NCI-H1694 (cell line): ENCODE measurements at places on chromosomes 16 and 17.

DNA sequence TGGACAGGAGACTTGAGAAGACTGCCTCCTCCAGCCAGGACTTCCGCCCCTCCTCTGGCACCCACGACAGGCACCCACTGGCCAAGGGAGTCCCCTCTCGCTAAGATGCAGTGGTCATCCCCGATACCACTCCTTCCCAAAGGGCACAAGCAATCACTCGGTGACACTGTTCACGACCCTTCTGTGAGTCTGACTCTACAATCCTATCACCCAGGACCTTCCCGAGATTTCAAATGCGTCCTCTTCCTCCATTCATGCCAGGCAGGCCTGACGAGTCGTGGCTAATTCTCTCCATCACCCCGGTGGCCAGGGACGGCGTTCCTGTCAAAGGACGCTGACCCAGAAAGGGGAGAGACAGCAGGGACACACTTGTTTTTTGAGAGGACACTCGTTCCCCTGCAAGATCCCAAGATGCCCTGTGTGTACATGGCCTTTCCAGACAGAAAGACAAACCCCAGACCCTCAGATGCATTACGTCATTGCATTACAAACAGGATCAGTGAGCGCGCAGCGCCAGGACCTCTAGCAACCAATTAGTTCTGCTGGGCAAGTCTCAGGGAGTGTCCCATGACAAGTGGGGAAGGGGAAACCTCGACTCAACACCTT, 12.2 kb downstream of the FBXO31 start:
- DNase-seq = no peak

GRCh38 chr16:23690771-23691482, 12.2 kb downstream of the PLK1 start:
- no peak for DNase-seq

- no peak for DNase-seq
Observed at GRCh38 chr16:4870138-4870671, 22.9 kb downstream of the UBN1 start.

- no peak for DNase-seq
Observed at GRCh38 chr16:22732400-22732799, 81.6 kb upstream of the HS3ST2 start.

DNA sequence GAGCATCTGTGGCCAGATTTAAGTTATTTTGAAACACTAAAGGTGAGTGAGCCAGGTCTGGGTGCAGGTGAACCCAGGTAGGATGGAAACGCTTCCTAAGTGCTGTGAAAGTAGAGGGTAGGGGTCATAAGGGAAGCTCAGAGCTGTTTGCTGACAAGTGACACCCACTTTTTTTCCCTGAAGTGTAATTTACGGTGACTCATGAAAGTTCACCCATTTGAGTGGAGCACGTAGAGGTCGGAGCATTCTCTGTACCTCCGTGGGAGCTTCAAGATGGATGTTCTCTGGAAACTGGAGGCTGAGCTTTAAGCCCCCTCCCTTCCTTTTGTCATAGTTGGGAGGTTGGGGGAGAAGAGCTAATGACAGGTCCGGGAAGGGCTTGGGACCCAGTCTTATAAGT, 44.3 kb downstream of the MPRIP start:
- DNase-seq = no peak

GRCh38 chr16:59144841-59145240, 410.7 kb upstream of the GOT2 start:
- DNase-seq = no peak

GRCh38 chr16:77298418-77299360, 99.5 kb downstream of the SYCE1L start:
- DNase-seq = no peak

- no peak for DNase-seq
Observed at GRCh38 chr17:21177401-21177800, 36.6 kb downstream of the TMEM11 start.

- DNase-seq = no peak
Observed at GRCh38 chr17:47808830-47809480, 12.6 kb downstream of the OSBPL7 start.

- DNase-seq = no peak
Observed at GRCh38 chr17:72336026-72336803, 215.4 kb downstream of the SOX9 start.

GRCh38 chr16:31697744-31698125, 170.0 kb downstream of the AHSP start:
- no peak for DNase-seq

DNA sequence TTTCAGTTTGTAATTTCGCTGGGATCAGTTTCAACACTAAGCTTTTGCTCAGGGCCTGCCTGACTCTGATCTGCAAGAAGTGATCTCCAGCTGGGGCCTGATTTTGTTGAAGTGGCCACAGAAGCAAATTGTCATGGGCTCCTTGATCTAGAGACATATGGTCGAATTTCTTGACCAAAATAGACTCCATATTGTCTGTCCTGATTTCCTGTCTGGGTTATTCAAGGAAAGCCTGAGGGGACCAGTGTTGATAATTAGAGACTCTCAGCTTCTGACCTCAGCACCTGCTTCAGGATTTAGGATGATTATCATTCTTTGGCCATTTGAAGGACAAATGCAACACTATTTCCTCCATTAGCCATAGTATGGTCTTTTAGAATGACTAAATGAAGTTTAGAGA, 48.9 kb upstream of the MSI2 start:
- no peak for DNase-seq

- DNase-seq = no peak
Observed at GRCh38 chr16:22770866-22771265, 43.1 kb upstream of the HS3ST2 start.
